ENCODE measurements at places on chromosomes 1 and 21.

DNA sequence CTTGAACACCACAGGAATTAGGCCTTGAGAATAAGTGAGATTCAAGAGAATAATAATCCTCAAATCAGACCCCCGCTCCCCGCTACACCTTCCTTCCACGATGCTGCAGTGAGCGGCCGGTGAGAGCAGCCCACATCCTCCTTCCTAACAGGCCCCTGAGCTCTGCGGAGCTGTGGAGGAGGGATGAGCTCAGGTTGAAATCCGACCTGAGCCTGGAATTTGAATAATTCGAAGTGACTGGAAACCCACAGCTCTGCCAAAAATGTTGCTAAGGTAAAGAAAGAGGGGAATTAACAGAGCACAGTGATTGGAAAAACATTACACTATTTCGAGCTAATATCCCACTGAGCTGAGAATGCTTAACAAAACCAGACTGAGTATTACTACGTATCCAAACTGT, 90.0 kb downstream of the URB2 start:
- no peak for DNase-seq

DNA sequence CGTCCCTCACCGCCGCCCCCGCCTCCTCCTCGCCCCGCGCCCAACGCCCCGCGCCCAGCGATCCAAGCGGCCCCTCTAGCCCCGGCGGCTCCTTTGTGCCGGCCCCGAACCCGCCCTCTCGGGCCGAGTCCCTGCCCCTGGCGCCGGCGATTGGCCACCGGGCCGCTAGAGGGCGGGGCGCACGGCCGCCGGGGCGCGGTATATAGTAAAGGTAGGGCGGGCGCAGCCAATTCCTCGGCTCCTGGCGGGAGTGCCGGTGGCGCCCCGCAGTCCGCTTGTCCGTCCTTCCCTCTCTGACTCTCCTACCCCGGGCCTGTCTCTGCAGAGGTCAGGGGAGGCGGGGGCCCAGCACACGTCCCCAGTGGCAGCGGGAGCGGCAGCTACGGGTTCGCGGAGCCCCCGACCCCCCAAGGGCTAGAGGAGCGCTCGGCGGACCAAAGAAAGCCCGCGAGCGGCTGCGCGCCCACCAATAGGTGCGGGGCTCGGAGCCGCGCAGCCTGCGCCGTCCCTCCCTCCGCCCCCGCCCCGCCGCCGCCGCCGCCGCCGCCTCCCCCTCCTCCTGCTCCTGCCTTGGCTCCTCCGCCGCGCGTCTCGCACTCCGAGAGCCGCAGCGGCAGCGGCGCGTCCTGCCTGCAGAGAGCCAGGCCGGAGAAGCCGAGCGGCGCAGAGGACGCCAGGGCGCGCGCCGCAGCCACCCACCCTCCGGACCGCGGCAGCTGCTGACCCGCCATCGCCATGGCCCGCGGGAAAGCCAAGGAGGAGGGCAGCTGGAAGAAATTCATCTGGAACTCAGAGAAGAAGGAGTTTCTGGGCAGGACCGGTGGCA, at the start of gene ATP1B1:
TSS of gene ATP1B1 (plus strand) at position 596 of the 826 bp plus-strand sequence. CDS start at position 736, 140 bp downstream.
- peak; percentile 72 for DNase-seq

DNA sequence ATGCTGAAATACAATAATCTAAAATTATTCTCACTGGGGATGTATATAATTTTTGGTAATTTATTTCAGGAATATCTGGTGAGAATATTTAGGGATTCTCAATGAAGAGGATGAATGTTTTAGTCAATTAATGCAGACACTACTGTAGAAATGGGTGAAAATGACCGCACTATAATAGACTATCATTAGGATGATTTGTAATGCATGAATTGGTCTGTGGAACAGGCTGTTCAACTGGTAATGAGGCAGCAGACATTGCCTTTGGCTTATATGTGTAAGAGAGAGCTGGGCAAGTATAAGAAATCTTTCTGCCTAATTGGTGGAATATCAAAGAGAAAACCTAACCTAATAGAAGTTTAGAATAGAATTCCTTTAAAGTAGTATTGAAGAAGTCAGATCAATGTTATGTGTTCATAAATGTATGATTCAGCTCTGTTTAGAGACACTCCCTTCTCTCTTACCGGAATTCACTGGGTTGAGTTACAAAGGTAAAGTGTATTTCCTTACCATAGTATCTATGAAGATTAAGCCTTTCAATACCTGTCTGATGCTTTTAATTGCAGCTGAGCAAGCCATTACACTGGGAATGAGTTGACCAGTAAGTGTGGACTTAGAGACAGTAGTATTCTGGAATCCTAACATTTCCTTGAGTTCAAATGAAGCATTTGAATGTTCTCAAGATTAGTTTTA, 274.5 kb downstream of the S1PR1 start:
- no peak for DNase-seq

DNA sequence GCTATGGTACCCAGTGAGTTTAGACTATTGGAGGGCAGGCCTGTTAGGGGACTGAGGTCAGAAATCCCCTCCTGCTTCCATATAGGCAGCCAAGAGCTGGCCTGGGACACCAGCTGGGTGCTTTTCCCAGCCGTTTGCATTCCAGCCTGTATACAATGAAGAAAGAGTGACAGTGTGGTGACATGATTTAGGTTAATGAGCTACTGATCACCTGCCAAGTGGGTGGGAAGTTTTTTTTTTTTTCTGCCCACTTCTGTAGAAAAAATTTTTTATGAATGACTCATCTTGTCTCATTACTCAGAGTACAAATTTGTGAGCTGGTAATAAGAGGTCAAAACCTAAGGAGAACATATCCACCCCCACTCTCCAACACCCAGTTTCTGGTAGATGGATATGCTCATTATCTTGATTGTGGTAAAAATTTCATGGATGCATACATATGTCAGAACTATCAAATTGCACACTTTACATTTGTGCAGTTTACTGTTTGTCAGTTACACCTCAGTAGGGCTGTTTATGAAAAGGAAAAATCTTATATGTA, 16.4 kb upstream of the CGN start:
- no peak for DNase-seq

- no peak for DNase-seq
Measured at GRCh38 chr1:219687779-219688178, 74.9 kb upstream of the ZC3H11B start.

- DNase-seq: no peak
Measured at GRCh38 chr1:4045397-4046010, 145.4 kb upstream of the C1orf174 start.

DNA sequence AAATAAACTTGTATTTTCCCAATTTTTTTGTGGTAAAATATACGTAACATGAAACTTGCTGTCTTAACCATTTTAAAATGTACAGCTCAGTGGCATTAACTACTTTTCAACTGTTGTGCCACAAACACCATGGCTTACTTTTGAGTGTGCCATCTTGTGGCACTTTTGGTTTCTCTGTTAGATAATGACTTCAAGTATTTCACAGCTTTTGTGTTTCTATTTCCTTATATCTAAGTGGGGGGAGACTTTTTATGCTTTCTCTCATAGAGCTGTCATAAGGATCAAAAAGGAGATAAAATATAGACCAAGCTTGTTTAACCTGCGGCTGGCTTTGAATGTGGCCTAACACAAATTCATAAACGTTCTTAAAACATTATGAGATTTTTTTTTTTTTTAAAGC, 44.3 kb downstream of the CDC14A start:
- peak; percentile 37 for DNase-seq

DNA sequence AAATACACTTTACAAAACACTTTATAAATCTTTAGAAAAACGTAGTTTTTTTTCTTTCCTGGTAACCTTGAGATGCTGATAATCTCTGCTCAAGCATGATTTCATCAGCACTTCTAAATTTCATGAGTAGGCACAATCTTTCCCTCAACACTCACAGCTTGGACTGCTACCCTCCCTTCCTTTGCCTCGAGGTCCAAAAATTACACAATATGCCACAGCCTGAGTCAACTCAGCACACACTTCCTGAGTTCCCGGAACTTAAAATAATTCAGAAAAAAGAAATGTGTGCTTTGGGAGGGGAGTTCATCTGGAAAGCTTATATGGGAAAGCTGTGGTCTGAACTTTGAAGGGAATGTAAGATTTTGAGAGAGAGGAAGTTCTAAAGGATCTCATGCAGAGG, 5.9 kb downstream of the CLCA2 start:
- DNase-seq: no peak

GRCh38 chr1:99669376-99669775, 23.5 kb downstream of the PALMD start:
- no peak for DNase-seq

DNA sequence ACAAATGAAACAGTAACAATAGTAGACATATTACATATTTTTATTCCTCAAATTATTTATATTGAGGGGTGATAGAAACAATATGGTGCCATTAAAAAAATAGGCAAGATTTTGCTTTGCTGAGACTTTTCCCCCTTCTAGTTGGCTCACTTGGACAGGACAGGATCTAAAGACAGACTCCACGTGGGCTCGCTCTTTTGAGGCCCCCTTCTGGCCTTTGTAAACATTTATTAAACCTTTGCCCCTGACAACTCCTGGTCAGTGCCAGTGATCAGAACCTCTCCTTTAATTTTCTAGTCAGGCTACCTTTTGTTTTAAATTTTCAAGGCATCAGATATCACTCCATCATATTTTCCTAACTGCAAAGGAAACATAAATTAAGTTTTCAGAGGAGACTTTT, 49.7 kb upstream of the IFI44L start:
- DNase-seq: no peak

GRCh38 chr1:2210084-2210653, 15.6 kb upstream of the FAAP20 start:
- DNase-seq: no peak

- DNase-seq: no peak
Measured at GRCh38 chr1:63073309-63074306, 248.8 kb upstream of the FOXD3 start.

DNA sequence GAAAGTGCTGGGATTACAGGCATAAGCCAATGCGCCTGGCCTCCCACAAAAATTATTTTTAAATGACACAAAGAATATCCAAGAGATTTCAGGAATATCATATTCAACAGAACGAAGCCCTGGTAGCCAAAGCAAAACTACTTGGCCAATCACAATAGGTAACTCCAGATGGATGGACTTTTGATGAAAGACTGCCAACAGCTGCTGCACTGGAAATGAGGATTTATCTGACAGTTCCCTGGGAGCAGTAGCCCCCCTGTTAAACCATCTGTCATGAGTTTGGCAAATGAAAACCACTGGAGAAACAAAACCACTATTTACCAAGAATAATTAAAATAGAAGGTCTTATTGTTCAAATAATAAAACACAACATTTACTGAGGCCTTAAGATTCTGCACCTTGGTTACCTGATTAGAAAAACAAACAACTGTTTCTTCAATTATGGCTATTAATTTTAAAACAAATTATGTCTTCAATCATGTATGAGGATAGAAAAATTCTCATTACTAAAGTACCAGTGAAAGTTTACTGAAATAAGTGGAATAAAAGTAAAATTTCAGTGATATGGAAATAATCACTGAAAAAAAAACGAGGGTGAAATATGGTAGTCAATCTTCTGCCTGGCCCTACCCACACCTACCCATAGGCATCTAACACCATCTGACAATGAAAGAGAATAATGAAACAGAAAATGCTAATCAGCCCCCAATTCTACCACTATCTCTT, 34.3 kb upstream of the PSMG1 start:
- no peak for DNase-seq
